ENCODE measurements at places on chromosomes 12 and 14.

DNA sequence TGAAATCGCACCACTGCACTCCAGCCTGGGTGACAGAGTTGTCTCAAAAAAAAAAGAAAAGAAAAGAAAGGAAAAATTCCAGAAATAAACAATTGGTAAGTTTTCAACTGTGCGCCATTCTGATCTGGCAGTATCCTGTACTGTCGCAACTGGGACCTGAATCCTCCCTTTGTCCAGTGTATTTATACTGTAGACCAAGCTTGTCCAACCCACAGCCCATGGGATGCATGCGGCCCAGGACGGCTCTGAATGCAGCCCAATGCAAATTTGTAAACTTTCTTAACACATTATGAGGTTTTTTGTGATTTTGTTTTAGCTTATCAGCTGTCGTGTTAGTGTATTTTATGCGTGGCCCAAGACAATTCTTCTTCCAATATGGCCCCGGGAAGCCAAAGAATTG, 84.7 kb downstream of the TMCC3 start:
- DNase-seq = no peak

DNA sequence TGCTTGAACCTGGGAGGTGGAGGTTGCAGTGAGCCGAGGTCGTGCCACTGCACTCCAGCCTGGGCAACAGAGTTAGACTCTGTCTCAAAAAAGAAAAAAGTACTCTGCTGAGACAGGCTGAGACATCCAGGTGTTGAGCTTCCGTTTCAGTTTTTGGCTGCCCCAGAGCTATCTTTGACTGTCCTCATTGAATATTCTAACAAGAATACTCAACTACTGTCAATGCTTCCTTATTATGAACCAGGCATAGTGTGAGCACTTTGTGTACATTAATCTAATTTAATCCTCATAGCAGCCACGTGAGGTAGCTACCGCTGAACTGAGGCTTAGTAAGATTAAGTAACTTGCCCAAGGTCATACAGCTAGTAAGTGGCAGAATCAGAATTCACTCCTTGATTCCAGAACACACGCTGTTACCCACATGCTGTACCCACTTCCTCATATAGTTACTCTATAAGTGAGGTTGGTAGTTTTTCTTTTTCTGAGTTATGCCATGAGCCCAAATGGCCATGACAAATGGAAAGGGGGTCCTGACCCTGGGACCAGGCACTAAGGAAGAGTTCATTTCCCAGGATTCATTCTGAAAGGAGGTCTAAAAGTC, 11.3 kb downstream of the ALDH1L2 start:
- DNase-seq = no peak

- DNase-seq = no peak
These were observed 308.4 kb downstream of the BCL11B start for GRCh38 chr14:98963610-98964009.

- DNase-seq = no peak
These were observed 309.2 kb downstream of the PRKD1 start for GRCh38 chr14:29618323-29619067.

GRCh38 chr14:52044791-52045522, 23.9 kb downstream of the NID2 start:
- DNase-seq = no peak

DNA sequence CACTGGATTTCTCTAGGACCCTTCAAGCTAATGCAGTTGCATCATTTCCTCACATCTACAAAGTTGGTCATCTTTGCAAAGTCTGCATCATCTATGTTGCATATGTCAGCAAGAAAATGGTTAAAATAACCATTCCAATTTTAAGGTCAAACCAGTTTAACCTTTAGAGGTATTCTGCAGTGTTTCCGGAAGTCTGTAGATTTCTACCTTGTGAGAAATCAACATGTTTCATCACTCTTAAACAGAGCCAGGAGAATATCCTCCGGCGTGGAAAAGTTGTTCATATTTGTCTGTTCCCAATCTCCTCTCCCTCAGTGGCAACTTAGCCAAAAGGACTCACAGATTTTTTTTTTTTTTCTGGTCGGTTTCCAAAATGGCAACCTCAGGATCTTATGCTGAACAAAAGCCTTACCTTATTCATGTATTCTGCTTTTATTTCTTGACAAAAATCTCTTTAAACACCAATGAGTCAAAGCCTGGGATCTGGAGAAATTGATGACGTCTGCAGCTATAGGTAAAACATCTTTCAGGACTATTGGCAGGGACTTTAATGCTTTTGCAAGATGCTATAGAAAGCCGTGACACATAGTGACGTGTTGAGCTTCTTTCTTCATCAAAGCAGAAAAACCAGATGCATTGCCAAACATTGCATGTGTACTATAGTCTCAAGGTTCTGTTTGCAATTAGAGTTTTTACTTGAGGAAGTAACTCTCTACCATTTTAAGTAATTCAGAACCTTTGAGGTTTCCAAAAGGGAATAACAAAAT, 16.0 kb upstream of the CDK17 start:
- DNase-seq = no peak

GRCh38 chr14:53703457-53703856, 253.2 kb downstream of the BMP4 start:
- DNase-seq = no peak

DNA sequence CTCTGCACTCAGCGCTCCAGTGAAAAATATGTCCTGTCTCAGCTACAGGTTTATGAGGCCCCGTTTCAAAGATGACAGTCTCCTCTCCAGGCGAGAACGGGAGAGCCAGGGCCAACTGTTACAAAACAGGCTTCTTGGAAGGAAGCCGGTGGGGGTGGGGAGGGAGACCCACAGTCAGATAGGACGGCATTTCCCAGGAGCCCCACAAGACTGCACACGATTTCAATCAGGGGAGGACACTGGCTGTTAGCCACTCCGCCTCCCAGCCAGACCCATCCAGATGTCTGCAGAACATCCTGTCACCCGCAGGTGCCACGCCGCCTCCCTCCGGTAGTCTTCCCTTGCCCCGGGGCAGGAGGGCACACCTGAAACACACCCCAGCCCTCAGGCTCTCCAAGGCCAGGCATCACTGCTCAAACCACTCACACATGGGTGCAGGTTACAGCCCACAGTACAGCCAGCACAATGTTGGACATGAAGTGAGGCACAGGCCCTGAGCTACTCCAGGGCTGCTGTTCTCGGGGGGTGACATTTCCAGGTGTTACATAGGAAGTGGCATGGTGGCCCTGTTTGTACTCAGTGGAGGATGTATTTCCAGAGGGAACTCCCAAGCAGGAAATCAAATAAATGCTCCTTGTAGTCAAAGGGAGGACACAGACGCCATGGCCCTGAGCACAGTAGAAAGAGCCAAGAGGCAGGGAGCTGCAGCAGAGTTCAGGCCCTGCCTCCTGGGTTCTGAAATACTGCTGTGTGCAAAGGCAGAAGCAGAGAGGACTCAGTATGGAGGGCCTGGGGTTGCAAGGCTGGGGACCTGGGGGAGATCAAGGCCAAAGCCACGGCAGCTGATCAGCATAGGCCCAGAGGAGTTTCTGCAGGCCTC, 138.1 kb downstream of the BCL11B start:
- no peak for DNase-seq

- no peak for DNase-seq
These were observed 17.5 kb downstream of the RASSF3 start for GRCh38 chr12:64627771-64628170.

DNA sequence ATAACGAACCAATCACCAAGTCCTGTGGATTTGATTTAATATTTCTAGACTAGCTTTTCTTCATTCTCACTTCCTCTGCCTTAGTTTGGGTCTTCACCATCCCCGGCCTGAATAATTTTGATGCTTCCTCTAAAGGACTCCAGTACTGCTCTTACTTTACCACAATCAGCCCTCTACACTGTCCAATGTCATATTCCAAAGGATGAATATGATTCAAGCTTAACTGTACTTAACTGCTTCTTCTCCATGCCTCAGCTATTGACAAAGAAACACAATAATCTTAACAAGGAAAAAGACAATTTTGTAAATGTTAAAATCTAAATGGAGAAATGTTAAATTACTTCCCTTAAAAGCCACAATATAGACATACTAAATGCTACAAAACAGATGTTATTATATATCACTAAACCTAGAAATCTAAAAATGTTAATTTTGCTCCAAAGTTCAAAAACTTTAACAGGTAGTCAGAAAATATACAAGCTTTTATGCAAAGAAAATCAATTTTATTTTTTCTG, 70.2 kb downstream of the STXBP6 start:
- DNase-seq = no peak

GRCh38 chr14:37594971-37595808, at the start of the genes FOXA1 and TTC6:
TSS of gene FOXA1 (minus strand) at chr14:37595249. CDS start at chr14:37594972, 277 bp downstream.
TSS of gene TTC6 (plus strand) at chr14:37595629. CDS start at chr14:37622065, 26,436 bp downstream.
- no peak for DNase-seq

- DNase-seq = no peak
These were observed 324 bp downstream of the POLE start for GRCh38 chr12:132686825-132687210.
